ENCODE measurements at places on chromosomes 12 and 14. TPM values are rescaled to one million over a fixed set of nuclear protein-coding genes. Genes with fewer than 3 reads are reported as not detected.

SLC5A8 gene
- total RNA-seq = 0.42 TPM

TAS2R13 gene
- 14.3 TPM for total RNA-seq

DYRK4 gene
- total RNA-seq = 38.9 TPM

RAB21 gene
- 45.0 TPM for total RNA-seq

SLC6A12 gene
- 0.21 TPM for total RNA-seq

GRCh38 chr14:21723431-21724045 is 49.9 kb upstream of the OR4E1 start:
- DNase-seq = no peak

DNA sequence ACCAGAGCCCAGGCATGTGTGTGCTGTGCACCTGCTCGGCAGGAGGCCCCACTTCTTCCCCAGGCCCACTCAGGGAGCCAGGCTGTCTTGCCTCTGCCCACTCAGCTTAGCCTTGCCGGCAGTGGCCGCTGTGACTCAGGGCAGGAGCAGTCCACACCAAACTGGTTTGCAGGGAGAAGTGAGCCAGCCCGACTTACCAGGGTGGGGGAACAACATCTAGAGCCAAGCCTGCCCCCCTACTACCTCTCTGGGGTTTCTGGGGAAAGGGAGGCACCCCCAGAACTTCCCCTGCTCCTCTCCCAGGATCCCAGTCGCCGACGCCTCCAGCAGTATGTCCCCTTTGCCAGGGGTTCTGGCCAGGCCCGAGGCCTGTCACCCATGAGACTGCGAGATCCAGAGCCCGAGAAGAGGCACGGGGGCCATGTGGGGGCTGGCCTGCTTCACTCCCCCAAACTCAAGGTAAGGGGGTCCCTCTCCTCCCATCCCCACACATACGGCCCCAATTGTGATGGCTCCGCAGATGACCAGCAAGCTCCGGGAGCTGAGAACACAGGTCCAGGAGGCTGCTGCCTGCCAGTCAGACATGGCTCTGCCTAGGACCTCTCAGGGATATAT is 3.0 kb downstream of the PLEKHG6 start:
- DNase-seq = no peak

DNA sequence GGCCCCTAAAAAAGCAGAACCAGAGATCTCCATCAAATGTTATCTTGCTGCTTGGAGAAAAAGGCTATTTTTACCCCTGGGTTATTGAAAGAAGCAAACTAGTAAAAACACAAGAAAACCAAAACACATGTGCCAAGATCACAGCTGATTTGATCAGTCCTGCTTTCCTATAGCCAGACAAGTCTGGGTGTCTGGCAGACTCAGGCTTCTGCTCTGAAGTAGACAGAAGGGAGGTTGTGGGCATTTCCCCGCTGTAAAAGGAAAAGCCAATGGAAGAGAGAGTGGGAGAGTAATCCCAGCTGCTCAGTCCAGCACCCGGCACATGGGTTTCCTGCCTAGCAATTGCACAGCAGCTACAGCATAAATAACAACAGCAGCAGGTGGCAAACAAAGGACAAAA is 177.9 kb downstream of the PHLDA1 start:
- DNase-seq = no peak

GRCh38 chr12:132634411-132634990 is 15.9 kb downstream of the P2RX2 start:
- DNase-seq = no peak

GRCh38 chr14:61501714-61502458 is 180.5 kb downstream of the PRKCH start:
- DNase-seq = no peak

DNA sequence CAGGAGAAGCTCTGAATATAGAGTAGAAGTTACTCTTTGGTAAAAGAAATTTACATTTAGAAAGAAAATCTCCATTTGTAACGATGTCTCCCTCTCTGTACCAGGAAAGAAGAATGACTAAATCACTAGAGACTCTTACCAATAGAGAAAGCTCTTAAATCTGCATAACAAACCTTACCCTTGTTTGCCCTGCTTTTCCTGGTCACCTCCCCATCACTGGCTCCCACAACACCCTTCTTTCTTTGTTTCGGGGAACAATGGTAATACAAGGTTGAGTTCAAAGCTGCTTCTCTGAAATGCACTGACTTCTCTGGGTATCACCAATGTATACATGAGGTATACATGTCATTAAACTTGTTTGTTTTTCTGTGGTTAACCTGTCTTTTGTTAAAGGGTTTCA is 351.1 kb upstream of the FLRT2 start:
- no peak for DNase-seq

DNA sequence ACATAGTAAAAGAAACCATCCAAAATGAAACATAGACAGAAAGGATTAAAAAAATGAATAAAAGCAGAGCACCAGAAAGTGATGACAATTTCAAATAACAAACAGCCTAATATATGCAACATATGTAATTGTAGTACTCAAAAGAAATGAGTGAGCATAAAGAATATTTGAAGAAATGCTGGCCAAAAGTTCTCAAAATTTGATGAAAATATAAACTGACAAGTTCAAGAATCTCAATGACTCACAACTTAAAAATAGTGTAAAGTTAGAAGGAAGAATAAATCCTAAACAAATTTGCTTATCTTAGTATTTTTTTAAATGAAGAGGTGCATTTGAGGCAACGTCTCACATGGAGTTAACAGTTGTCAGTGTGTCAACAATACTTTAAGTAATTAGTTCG is 498.9 kb downstream of the SLC6A15 start:
- no peak for DNase-seq

- DNase-seq = no peak
Observed at GRCh38 chr12:2487278-2487677, 307.5 kb upstream of the FKBP4 start.

GRCh38 chr12:89212339-89212771 is 139.9 kb downstream of the DUSP6 start:
- DNase-seq = no peak

GRCh38 chr12:20711846-20712245 is 16.7 kb downstream of the SLCO1C1 start:
- no peak for DNase-seq

- no peak for DNase-seq
Observed at GRCh38 chr14:45251912-45252311, 1.1 kb downstream of the MIS18BP1 start.

DNA sequence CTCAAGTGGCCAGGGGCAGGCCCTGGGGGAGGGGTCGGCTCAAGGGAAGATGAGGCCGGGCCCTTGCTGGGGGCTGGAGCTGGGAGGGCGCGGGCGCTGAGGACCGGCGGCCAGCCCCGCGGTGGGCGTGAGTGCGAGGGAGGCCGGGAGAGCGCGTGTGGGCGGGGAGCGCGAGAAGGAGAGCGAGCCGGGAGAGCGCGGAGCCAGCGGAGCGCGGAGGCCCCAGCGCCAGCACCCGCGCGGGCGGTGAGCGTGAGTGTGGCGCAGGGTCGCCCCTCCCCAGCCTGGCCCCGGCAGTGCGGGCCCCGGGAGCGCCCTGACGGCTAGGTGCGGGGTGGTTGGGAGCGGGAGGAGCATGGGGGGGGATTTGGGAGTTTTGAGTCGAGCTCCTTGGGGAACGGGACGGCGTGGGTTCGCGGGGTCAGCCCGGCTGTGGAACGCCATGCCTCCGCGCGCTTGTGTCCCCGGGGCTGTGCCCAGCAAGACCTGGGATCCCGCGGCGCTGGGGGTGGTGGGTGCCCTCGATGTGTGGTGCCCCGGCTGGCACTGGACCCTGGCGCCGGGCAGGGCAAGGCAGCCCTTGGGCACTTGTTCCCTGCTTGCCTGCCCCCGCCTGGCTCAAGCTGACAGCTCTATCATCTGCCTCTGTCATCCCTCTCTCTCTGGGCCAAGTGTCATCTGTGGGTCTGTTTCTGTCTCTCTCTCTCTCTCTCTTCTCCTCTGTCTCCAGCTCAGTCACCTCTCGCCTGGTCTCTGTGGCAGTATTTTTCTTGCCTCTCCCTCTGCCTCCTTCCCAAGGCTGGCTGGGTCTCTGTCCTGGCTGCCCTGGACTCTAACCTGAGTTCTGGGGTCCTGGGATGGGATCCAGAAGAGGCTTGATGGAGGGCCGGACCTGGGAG is at the start of gene LBHD2:
Gene LBHD2, plus strand, starts transcription at position 190 of the 899 bp plus-strand sequence. CDS start 1,803 bp downstream, outside the sequence.
- no peak for DNase-seq

DNA sequence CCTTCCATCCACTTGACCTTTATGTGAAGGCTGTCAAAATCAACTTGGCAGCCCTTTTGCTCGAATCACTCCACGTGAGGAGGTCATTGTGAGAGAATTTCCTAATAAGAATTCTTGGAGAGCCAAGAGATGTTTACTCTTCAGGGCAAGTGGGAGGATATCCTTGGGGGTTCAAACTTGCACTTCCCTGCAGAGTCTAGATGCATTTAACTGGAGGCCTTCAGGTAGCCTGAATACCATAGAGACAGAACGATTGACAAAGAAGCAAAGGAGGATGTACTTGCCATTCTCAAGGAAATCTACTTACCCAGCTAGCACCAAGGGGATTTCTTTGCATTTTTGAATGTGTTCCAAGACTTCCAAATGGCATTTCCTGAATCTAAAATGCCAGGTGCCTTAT is 1702.6 kb upstream of the FLRT2 start:
- DNase-seq = no peak

- DNase-seq = no peak
Observed at GRCh38 chr12:90280564-90281058, 572.0 kb upstream of the ATP2B1 start.

GRCh38 chr12:54649825-54650224 is 1.7 kb upstream of the DCD start:
- no peak for DNase-seq

GRCh38 chr12:85530456-85530855 is 250.4 kb downstream of the ALX1 start:
- no peak for DNase-seq

- DNase-seq = no peak
Observed at GRCh38 chr14:92292673-92293072, 30.3 kb upstream of the SLC24A4 start.

DNA sequence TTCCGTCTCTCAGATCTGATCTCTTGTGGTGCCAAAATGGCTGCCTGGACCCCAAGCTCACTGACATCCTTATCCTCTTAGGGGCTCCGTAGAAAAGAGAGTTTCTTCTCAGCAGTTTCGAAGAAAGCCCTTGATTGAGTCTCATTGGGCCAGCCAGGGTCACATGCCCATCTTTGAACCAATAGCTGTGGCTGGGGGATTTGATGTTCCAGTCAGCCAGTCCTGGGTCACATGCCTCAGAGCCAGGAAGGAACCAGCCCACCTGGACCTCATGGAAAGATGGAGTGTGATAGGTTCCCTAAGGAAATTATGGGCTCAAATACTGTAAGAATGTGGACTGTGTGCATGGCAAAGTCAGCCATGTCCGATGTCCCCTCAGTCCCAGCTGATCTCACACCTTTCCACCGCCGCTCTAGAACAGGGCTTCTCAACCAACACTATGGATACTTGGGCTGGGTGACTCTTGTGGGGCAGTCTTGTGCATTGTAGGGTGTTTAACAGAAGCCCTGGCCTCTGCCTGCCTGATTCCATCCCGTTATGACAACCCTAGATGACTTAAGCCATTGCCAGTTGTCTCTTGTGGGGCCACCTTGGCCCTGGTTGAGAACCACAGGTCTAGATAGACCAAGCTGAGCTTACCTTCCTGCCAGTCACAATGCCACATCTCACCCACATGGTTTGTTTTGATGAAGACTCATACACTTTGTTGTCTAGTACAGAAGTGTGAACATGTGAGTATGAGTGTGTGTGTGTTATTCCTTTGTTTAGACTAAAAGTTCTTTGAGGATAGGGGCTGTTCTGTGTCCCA is 163.9 kb downstream of the ADGRD1 start:
- no peak for DNase-seq

DNA sequence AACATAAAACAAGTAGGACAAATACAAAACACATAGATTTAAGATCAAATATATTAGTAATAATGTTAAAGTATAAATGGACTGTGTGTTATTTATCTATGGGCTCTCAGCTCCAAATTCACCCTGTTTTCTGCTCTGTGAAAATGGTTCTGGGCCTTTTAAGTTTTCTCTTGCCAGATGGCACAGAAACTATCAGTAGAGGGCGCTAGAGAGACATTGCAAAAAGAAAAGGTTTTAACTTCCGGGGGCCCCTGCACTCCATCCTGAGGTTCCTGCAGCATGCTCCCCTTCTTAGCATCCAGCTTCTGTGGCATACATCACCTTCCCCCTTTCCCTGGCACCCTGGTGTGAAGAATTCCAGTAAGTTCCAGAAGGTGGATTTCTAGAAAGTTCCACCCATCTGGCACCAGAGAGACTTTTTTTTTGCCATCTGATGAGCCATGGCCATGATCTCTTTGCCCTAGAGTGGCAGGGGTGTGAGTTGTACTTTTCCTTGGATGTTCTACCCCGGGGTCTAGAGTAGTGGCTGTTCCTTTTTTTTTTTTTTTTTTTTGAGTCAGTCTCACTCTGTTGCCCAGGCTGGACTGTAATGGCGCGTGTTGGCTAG is 29.3 kb downstream of the ZCRB1 start:
- DNase-seq = no peak

DNA sequence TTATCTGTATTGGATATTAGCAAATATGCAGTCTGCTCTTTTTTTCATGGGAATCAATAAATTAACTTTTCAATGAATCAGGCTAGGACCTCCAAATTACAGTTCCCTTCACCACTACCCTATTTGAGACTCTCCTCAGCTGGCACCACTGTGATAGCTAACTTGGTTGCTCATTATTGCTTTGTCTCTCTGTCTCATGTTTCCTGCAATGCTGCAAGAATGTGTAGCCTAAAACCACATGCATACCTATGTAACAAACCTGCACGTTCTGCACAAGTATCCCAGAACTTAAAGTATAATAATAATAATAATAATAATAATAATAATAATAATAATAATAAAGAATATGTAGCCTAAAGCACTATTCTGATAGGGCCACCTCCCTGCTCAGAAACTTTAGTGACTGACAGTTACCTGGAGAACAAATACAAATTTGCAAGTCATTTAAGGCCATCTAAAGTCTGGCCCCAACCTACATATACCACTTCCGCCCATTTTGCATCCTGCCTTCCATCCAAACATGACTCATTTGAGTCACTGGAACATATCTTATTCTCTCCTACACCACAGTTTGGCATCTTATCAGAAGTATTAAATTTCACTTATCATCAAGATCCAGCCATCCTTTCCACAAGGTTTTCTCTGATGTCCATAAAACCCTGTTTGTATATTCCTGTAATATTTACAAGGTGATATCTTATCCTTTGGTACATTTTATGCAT is 215.1 kb downstream of the LRRK2 start:
- DNase-seq = no peak

DNA sequence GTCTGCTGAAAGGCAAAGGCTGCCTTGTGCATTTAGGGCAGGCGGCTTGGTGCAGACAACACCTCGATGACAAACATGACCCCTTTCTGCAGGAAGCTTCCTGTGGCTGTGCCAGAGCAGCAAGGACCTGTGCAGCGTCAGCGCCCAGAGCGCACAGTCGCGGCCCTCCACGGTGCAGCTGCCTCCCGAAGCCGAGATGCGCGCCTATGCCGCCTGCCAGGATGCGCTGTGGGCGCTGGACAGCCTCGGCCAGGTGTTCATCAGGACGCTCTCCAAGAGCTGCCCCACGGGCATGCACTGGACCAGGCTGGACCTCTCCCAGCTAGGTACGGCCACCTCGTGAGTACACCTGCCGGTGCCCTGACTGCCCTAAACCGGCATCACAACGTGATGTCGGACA is 57.3 kb downstream of the ANKRD9 start:
- DNase-seq = no peak
